ENCODE measurements at places on chromosomes 1 and 21.
A peak's percentile ranks its signal among the peaks of the same experiment; 100 is the strongest.

DNA sequence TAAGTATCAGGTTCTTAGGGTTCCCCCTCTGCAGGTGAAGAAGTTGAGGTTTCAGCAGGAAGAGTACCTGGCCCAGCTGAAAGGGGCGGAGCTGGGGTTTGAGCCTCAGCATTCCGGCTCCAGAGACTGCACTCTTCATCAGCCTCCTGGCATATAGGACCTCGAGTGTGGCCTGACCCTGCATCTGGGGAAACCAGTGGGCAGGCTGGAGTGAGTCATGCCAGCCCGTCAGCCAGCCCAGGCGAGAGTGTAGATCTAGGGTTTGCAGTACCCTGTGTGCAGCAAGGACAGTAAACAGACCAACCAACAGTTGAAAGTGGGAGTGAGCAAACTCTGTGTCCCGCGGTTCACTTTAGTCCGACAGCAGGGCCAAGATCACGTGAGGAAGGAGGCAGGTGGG is 14.1 kb downstream of the MFSD2A start:
- DNase-seq = no peak

GRCh38 chr1:30785181-30785580 is 27.6 kb upstream of the LAPTM5 start:
- DNase-seq = no peak

- no peak for DNase-seq
Observed at GRCh38 chr21:24255591-24255990, 1351.7 kb downstream of the MRPL39 start.

GRCh38 chr1:180611016-180611930 is 20.5 kb upstream of the XPR1 start:
- DNase-seq = no peak

DNA sequence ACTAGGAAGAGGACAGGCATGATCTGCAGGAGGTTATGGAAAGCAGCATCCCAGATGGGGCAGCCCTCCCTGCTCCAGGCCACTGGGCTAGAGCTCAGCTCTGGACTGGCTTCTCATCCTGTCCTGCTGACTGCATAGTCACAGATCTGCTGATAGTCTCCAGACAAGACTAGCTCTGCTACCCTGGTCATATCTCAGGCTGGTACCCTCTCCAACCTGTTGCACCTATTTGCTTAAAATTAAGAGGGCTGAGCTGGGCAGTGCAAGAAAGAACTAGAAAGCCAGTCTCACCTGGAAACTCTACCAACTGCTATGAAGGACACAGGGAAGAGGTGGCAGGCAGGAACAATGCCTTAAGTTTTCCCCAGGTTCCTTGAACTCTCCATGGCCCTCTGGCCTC is 40.4 kb downstream of the ITPKB start:
- no peak for DNase-seq

GRCh38 chr1:161153176-161153575 is 602 bp upstream of the UFC1 start:
- DNase-seq = no peak

GRCh38 chr1:85330214-85330631 is 53.8 kb upstream of the BCL10 start:
- no peak for DNase-seq

GRCh38 chr1:18047122-18047521 is 60.5 kb upstream of the IGSF21 start:
- DNase-seq = no peak

DNA sequence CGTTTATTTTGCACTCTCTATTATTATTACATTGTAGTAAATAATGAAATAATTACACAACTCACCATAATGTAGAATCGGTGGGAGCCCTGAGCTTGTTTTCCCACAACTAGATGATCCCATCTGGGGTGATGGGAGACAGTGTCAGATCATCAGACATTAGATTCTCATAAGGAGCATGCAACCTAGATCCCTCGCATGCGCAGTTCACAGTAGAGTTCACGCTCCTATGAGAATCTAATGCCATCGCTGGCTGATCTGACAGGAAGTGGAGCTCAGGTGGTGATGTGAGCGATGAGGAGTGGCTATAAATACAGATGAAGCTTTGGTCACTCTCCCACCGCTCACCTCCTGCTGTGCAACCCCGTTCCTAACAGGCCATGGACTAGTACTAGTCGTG is 112.1 kb downstream of the ROR1 start:
- DNase-seq = no peak

DNA sequence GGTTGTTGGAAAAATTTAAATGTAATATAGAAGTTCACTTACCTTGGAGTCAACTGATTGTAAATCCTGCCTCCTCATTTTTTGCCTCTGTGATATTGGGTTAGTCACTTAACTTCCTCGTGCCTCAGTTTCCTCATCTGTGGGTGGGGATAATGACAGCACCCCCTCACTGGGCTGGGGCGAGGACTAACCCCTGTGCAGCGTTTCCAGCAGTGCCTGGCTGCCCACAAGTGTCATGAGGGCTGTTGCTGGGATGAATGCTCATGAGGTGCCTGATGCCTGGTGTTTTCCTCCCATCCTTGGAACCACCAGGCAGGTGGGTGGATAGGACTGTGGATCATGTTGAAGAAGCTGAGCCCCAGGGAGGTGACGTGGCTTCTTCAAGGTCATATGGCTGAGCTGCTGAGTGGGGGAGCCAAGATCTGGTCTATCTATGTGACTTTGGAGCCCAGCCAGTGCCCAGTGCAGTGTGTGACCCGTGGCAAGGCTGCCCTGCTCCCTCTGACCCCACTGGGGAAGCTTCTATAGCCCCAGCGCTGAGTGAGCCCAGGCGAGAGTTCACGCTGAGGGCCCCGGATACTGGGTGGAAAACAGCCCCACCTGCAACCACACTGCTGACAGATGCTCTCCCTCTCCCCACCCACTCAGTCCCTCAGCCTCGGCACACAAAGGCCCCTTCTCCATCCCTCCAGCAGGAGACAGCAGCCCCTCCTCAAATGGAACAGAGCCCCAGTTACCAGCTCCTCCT is 446.0 kb downstream of the PTPRU start:
- DNase-seq = no peak

- peak; percentile 12 for DNase-seq
Observed at GRCh38 chr1:94819238-94819944, 766 bp upstream of the SLC44A3 start.

All from BE2C (cell line).